MCF 10A (cell line): ENCODE measurements at places on chromosomes 6 and 20. TPM values are rescaled to one million over a fixed set of nuclear protein-coding genes. Genes with fewer than 3 reads are reported as not detected.
A peak's percentile ranks its signal among the peaks of the same experiment; 100 is the strongest.

DNA sequence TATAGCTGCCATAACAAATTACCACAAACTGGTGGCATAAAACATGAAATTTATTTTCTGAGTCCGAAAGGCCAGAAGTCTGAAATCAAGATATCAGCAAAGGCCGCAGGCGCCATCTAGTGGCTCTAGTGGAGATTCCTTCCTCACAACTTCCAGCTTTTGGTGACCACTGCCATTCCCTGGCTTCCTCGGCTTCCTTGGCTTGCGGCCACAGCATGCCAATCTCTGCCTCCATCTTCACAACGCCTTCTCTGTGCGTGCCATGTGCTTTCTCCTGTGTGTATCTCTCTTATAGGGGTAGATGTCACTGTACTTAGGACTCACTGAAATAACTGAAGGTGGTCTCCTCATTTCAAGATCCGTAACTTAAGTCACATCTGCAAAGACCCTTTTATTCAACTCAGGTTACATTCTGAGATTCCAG lies 5.4 kb upstream of the PLAGL1 start:
- no peaks in the 10 kb centered on the region for H3K36me3 ChIP-seq
- DNase-seq: peak; percentile 90
- H3K4me3 ChIP-seq: no peak overlapping the region
- no peak overlapping the region for H3K27ac ChIP-seq

DNA sequence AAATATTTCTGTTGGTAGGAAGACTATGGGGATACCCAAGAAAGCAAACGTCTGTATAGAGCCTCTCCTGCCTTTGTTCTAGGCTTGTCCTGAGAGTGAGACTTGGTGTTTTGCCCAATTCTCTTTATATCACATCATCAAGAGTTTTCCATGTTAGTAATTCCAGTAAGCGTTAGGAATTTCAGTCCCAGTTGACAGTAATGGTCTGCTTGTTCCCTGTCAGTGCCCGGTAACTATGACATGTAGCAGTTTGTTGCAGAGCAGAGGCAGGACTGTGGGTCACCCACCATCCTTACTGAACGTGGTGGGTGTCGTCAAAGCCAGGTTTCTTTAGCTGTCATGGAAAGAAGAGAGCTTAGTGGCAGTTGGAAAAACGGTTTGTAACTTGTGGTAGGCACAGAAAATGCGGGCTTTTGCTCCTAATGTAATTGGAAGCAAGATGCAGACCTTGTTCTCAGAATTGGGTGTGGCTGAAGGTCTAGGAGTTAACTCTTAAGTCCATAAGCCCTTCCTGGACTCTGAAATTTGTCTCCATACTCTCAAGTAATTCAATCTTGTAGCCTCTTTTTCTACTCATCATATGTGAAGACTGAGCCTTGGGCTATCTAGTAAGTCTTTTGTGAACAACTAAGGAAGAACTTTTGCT lies 188.8 kb downstream of the TMEM242 start:
- H3K4me1 ChIP-seq: peaks cover 11% of the 10 kb centered on the region
- no peaks in the 10 kb centered on the region for H3K27me3 ChIP-seq
- H3K4me3 ChIP-seq: no peak overlapping the region
- DNase-seq: no peak
- no peak overlapping the region for H3K27ac ChIP-seq

DNA sequence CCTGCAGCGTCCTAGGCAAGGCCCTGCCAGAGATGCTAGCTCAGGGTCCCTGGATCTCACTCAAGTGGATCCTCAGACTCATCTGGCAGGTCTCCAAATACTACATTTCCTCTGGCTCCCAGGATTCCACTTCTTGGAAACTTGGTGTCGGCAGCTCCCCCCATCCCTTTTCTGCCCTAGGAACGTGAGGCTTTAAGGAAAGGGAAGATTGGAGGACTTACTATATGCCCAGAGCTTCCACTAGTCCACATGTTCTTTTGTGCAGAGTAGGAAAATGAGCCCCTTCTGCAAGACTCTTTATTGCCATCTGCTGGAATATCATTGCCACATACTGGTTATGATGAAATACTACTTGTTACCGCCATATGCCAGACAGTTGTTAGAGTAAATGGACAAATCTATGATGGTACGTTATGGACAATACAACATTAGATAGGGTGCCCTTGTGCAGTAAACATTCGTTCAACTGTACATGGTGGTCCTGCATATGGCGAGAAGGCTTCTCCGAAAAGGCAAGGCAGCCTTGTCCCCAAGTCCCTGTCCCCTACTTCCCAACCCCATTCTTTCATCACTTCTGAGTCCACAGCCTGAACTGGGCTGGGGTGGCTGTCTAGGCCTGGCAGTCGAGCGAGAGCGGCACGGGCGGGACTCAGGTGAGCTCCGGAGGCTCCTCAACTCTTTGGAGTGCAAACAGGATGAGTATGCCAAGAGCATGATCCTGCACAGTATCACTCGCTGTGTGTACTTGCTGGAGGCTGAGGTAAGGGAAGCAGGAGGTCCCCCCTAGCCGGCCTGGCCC lies 780 bp downstream of the ARMC12 start:
- H3K36me3 ChIP-seq: no peaks in the 10 kb centered on the region
- peaks cover 34% of the 10 kb centered on the region for H3K4me1 ChIP-seq
- peak; percentile 80 for DNase-seq
- H3K27ac ChIP-seq: no peak overlapping the region
- H3K27me3 ChIP-seq: no peaks in the 10 kb centered on the region

OR12D3 gene
- not detected in 2 replicates for total RNA-seq
